ENCODE measurements at places on chromosomes 13 and 19.

- DNase-seq = no peak
These were observed 490.8 kb downstream of the RFC3 start for GRCh38 chr13:34308725-34309124.

- no peak for DNase-seq
These were observed 3.7 kb upstream of the SBK2 start for GRCh38 chr19:55540619-55541018.

- DNase-seq = no peak
These were observed 87.4 kb upstream of the UFM1 start for GRCh38 chr13:38262211-38262610.

- DNase-seq = no peak
These were observed 92.7 kb downstream of the TSHZ3 start for GRCh38 chr19:31256593-31256960.

GRCh38 chr19:1282588-1283206 lies 3.0 kb upstream of the EFNA2 start:
- DNase-seq = no peak

DNA sequence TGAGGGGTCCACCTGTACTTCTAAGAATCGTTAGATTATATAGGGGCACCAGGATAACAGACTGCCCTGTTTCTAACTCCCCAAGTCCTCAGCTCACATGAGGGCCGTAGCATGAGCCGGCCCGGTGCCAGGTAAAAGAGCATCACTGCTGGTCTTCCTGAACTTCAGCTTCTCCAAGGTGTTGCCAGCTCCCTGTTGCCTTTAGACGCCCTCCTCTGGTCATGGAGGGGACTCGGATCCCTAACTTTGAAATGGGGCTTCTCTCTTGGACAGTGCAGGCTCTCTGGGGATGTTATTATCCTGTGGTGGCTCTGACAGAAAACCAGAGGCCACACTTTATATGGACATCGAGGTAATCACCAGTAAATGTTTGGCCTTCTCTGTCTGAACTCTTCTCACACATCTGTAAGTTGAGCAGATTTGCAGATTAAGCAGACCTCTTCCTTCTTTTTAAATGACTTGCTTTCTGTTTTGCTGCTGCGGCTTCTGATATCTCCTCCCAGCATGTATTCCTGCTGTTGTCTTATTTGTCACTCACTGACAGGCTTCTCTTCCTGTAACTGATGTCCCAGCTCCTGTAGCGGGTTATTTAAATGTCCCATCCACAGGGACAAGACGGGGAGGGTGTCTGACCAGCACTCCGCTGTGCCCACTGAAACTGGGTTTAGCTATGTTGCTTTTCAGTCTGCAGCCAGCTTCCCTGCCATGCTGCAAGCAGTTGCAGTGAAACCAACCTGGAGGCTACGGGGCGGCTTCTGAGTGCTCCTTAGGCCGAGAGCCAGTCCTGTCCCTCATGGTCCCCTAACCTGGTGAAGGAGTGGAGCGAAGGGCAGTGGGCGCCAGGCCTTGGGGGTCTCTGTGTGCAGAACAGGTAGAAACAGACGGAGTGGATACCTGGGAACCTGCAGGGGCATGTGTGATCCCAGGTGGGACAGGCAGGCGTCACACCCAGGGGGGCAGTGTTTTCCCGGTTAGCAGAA lies 39.2 kb downstream of the TSSK6 start:
- no peak for DNase-seq

GRCh38 chr19:5782945-5783919 lies 1.3 kb downstream of the PRR22 start:
- no peak for DNase-seq

GRCh38 chr19:33580645-33581037 lies 41.1 kb upstream of the CHST8 start:
- DNase-seq = no peak

DNA sequence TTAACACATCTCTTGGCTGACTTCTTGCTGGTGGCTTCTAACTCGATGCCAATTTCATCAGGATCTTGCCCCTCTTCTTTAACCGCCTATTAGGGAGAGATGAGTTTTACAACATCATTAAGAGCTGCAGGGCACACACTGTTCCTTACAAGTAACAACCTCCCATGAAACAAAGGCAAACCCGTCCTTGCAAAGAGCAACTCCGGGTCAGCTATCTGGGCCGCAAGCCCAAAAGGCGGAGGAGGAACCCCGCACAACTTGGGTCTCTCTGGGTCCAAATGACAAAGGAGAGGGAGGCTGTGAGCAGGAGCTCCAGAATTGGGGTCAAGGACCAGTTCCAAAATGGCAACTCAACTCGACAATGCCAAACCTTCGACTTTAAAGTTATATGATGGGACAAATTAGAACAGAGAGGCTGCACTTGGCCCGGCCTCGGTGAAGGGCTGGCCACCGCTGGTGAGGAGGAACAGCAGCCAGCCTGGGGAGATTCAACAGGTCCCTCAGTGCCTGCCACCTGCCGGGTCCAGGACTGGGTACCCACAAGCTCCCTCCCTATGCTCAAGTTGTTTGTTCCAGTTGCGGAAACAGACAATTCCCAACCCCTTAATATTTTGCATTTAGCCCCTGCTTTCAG lies 1.1 kb downstream of the SAFB2 start:
- no peak for DNase-seq

- no peak for DNase-seq
These were observed 2.4 kb upstream of the SSBP4 start for GRCh38 chr19:18416778-18417249.

- DNase-seq = no peak
These were observed 59.8 kb downstream of the TRPM4 start for GRCh38 chr19:49217382-49217781.

DNA sequence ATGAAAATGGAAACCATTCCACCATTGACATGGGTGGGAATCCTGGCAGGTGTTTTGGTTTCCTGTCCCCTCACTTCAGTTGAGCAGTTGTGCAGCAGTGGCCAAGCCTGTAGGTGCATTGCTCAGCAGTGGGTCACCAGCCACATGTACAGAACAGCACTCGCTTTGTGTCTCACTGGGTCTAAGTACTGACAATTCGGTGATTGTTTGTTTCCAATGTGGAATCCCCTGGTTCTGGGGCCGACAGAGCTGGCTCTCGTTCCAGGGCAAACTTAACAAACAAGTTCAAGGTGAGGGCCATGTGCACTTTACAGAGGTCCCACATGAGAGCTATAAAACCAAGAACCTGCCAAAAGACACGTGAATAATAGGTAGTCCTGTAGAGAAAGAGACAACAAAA lies 54.1 kb upstream of the SPATA13 start:
- DNase-seq = no peak

- no peak for DNase-seq
These were observed 2.2 kb upstream of the CERS1 start for GRCh38 chr19:18898081-18898606.

- no peak for DNase-seq
These were observed 15.7 kb downstream of the RANBP3 start for GRCh38 chr19:5961969-5962945.

DNA sequence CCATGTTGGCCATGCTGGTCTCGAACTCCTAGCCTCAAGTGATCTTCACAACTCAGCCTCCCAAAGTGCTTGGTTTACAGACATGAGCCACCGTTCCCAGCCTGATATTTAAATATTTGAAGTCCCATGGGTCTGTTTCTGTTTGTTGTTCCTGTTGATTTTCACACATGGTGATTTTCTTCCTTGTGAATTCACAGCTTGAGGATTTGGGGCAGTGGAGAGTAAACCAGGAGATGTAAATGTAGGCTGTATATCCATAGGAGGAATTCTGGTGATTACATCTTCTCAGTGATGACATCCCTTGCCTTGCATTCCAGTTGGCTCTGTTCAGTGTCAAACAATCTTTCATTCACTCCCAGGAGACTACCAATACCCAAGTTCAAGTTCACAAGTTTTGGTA lies 471.9 kb downstream of the KCTD12 start:
- no peak for DNase-seq

DNA sequence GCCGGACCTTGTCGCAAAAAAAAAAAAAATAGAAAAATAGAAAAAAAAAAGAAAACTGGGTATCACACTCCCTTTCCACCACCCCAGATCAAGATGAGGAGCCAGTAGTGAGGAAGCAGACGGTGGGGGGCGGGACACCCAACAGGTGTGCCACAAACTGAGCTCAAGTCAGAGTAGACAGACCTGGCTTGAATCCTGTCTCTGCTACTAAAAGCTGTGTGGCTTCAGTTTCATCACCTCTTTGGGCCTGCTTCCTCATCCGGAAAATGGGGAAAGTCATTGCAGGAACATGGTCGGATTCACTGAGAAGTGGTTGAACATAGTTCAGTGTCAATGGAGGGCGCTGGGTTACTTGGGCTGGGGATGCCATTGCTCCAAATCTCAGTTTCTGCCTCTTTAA lies 2.9 kb downstream of the HIF3A start:
- DNase-seq = no peak

DNA sequence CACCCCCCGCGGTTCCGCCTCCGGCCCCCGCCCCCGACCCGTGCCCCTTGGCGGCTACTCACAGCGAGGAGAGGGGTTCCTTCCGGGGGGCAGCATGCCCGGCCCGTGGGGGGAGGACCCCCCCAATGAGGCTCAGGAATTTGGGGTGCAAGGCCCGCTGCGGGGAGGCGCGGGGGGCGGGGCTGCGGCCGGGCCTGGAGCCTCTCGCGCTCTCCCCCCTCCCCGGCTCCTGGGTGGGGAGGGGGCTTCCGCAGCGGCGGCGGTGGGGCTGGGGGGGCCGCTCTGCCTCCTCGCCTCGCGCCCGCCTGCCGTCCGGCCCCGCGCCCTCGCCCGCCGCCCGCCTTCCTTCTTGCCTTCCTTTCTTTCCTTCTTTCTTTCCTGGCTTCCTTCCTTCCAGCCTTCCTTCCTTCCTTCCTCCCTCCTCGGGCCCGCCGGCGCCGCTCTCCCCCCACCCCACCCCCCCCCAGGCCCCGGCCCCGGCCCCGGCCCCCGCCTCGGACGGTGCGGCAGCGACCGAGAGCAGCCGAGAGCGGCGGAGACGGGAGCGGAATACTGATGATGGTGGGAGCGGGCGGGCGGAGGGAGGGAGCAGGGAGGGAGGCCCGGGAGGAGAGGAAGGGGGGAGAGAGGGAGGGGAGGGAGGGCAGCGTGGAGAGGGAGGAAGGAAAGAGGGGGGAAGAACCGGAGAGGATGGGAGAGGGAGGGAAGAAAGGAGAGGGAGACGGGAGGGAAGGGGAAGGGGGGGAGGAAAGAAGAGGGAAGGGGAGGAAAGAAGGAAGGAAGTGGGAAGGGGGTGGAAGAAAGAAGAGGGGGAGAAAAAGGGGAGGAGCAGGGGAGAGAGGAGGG lies at the start of gene LRRC4B:
TSS of gene LRRC4B (minus strand) at position 554 of the 846 bp plus-strand sequence. CDS start 19,597 bp downstream, outside the sequence.
- no peak for DNase-seq

GRCh38 chr19:23795462-23795861 lies 36.8 kb upstream of the ZNF681 start:
- DNase-seq = no peak

DNA sequence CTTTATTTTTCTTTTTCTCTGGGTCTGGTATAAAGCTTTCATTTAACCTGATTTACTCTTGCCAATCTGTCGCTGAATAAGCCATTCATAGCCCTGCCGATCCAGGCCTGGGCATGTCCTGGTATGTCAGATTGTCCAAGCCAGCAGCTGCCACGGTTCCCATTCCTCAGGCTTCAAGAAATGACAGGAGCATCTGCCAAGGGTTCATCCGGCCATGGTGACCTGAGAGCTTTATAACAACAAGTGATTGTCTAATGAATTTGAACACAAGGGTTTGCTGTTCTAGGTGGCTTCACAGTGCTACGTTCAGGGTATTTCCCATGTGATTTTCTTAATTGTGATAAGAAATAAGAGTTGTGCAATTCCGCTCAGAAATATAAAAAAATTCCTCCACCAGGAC lies 20.0 kb downstream of the PNMA8A start:
- no peak for DNase-seq

GRCh38 chr13:95222733-95223018 lies 78.6 kb downstream of the ABCC4 start:
- no peak for DNase-seq

GRCh38 chr19:3458229-3459088 lies 21.9 kb downstream of the SMIM24 start:
- DNase-seq = no peak

- no peak for DNase-seq
These were observed 6.3 kb downstream of the PLEKHF1 start for GRCh38 chr19:29671393-29672160.

GRCh38 chr19:46849610-46850009 lies 1.0 kb downstream of the AP2S1 start:
- DNase-seq = no peak

DNA sequence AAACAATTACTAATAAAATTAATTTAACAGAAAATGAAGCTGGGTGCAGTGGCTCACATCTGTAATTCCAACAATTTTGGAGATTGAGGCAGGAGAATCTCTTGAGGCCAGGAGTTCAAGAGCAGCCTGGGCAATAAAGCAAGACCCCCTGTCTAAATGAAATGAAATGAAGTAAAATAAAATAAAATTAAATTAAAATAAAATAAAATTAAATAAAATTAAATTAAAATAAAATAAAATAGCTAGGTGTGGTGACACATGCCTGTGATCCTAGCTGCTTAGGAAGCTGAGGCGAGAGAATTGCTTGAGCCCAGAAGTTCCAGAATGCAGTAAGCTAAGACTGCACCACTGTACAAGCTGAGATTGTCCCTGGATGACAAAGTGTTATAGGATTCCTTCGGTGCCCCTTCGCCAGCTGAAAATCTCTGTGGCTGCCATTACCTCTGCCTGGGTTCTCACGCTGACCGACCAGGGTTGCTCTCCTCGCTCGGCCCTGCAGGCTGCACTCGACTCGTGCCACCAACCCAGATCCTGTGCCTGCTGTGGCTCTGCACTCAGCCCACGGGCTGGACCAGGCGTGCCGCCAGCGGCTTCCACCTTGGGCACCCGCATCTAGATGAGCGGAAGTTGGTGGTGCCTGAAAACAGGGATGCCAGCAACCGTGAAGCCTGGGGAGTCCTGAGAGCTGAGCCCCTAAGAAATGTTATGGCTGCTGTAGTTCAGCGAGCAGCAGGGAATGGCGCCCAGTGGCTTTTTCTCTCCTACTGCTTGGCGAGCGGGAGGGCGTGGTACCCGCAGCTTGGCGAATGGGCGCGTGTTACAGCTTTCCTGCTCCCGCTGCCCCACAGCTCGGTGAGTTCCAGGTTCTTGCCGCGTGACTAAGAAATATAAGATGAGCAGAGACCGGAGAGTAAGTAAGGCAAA lies 539.2 kb upstream of the PCDH9 start:
- DNase-seq = no peak

DNA sequence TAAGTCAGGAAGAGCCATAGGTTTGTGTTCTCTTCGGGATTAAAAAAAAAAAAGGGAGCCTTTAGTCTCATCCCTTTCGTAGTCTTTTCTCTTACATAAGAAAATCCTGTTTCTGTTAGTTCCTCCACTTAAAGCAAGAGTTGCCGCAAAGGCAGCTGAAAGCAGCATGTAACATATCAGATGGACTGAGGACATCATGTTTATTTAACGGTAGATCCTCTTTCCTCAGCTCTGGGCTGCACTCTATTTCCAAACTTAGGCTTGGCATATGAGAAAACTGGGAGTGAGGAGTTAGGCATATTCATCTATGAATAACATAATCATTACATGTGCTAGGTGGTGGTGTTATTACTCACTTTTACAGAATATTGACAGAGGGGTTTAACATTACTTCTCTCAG lies 391.2 kb downstream of the KLF12 start:
- no peak for DNase-seq

- no peak for DNase-seq
These were observed 94.3 kb upstream of the PABPC3 start for GRCh38 chr13:25001476-25002206.

Measured in MM.1S (cell line).